ENCODE measurements at places on chromosomes 1 and 21.

- DNase-seq: no peak
Observed at GRCh38 chr1:177825276-177825901, 144.5 kb downstream of the SEC16B start.

GRCh38 chr1:32263744-32264143, 12.7 kb downstream of the LCK start:
- DNase-seq: no peak

- DNase-seq: no peak
Observed at GRCh38 chr21:29641001-29641634, 298.7 kb downstream of the GRIK1 start.

GRCh38 chr21:44089001-44089911, 17.9 kb upstream of the PWP2 start:
- DNase-seq: peak; percentile 60

DNA sequence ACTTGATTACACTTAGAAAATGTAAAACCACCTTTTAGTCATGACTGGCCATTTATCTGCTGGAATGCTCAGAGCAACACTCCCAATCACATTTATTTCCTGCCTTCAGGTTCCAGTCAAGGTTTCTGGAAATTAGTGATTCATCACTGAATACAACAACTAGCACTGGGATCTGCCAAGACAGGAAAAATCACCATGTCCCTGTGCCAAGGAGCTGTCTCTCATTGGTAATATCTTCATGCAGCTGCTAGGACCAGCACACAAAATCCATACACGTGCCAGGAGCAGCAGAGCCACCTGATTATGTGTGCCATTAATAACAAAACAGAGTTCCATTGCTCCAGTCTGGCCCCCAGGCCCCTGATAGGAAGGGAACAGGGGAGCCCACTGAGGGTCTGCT, 194.6 kb downstream of the TNR start:
- DNase-seq: no peak

DNA sequence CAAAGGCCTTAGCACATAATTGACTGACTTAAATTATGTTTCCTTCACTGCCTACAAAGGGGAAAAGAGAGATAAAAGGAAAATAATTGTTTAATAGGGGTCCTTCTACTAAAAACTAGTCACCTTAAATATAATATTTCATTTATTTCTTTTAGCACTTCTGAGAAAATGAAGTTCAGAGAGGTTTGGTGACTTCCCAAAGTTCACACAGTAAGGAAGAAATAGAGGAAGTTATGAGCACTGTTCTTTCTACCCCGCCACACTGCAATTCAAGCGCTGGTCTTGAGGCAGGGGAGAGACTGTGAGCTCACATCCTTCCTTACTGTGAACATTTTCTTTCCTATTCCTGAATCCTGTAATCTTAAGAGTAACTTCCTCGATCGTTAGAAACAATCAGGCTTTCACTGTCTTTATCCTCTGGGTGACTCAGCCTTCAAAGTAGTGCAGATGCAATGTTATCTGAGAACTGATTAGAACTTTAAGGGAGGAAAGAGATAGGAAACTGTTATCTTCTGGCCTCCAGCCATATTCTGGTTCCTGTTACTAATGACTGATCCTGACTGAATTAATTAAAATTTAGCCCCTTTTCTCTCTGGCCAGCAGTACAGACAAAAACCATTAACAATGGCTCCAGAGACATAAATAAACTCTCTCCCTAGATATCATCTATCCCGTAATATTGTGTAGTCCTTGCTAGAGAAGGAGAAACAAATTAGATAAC, 6.8 kb downstream of the RGS5 start:
- no peak for DNase-seq

- DNase-seq: no peak
Observed at GRCh38 chr21:44544566-44544965, 4.6 kb upstream of the KRTAP10-1 start.

GRCh38 chr1:229972600-229973296, 94.3 kb upstream of the GALNT2 start:
- no peak for DNase-seq

DNA sequence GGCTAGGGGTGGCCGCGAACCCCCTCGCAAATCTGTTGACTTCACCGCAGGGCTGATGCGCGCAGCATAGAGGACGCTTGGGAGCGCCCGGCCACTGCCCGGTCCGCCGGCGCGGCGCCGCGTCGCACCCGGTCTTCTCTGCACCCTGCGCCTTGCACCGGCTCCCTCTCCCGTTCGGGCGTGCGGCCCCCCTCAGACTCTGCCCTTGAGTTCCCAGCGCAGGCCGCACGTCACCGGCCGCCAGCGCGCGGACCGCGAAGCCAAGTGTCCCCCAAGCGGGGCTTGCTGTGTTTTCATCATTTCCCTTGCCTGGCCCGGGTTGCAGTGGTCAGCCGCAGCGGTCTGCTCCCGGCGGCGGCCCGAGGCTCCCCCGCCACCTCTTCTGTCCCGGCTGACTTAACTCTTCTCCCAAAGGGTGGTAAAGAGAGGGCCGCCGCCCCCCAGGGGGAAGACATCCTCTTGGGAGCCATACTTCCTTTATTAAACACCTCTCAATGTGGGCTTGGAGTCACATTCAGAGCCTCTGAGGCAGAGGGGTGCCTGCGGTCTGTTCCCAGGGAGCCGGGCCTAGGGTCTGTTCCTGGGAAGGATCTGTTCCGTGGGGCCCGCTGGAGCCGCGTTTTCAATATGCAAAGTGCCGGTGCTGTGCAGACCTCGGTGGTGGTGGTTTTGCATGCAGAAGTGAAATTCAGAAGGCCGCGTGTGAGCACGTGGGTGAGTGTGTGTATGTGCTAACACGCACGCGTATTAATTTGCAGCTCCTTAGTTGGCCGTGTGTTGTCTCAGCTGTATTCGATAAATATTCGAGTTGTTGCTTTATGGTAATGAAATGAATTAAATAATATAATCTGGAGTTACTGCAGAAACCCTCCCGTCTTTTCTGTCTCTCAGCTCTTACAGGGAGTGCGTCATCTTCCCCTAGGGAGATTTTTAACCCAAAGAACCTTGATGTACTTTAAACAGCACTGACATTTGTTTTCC, 17.6 kb downstream of the PBX1 start:
- no peak for DNase-seq

DNA sequence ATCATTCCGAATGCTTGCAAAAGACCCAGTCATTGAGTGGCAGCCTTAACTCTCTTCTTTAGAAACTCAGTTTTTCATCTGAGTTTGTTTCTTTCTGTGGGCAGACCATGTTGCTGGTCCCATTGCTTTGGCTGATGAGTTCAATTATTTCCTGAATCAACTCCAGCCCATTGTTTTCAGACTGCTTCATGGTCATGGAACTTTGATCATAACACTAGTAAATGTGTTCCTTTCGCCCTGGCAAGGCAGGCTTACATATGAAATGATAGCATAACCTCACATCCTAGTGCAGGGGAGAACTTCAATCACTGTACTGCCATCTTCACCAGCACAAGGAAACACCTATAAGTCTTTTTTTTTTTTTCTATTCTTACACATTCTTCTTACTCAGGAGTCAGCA, 50.0 kb upstream of the DUSP10 start:
- DNase-seq: no peak

GRCh38 chr1:3408751-3409266, 45.7 kb upstream of the ARHGEF16 start:
- no peak for DNase-seq

- no peak for DNase-seq
Observed at GRCh38 chr1:230747890-230748800, 957 bp downstream of the CAPN9 start.

- no peak for DNase-seq
Observed at GRCh38 chr1:100706296-100706695, 13.2 kb upstream of the VCAM1 start.

GRCh38 chr1:170470121-170470520, 61.8 kb upstream of the GORAB start:
- no peak for DNase-seq

DNA sequence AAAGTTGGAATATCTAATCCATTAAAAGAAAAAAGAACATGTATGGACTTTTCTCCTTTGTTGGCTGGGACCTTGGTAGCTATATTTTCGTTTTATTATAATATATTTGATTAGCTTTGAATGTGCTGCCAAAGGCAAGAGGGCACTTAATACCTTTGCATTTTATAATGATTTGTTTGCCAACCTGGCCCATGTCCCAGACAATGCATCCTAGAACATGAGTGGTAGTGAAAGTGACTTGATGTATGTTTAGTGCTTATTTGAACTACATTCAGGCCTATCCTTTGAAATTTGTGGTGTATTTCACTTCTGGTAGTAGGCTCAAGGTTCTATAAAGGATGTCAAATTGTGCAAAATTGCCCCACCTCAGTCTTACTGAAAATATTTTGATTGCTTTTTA, 25.9 kb downstream of the CACHD1 start:
- no peak for DNase-seq

DNA sequence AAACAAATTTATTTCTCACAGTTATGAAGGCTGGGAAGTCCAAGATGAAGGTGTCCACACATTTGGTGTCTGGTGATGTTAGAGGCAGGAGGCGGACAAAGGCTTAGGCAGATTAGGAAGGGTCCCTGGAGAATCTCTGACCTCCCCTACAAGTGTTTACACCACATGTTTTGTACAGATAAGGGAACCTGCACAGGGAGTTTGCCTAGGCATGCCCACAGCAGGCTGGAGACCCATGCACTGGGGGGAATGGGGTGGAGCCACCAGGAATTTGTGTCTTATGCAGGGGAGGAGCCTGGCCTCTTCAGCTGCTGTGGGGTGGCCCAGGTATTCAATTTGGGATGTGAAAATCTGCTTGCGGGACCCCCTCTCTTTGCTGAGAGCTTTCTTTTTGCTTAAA, 131.3 kb downstream of the PATJ start:
- no peak for DNase-seq

DNA sequence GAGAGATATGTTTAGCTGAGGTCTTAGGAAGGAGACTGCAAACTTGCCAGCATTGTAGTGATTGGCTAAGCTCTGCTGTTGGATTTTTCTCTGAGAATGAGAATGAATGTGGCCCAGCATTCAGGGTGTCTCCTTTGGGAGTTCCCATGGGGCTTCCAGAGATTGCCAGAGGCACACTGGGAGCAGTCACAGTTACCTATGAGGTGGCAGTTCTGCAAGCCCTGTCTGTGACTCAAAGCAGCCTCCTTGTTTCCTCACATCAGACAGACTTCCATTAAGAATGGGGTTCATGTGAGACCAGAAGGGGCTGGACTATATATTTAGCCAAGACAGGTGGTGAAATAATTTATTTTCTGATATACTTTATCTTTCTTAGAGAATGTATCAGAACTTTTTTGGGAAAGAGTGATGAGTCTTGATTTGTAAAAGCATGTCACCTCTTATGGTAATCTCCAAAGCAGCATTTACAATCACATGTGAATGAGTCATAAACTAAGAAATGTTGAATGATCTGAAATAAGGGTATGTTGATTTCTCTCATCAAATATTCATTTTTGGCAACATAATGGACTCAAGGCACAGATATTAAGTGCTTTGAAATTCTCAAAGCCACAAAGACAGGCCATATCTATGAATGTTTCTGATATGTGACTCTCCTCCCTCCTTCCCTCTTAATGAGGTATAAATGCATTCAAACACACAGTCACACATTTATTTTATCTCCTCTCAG, 9.5 kb upstream of the SLC19A2 start:
- no peak for DNase-seq

- no peak for DNase-seq
Observed at GRCh38 chr1:198212675-198213074, 55.9 kb downstream of the NEK7 start.

- DNase-seq: no peak
Observed at GRCh38 chr1:211530102-211530501, 38.1 kb upstream of the RD3 start.

- no peak for DNase-seq
Observed at GRCh38 chr1:245997471-245998258, 509.4 kb downstream of the SMYD3 start.
